M059J (cell line): ENCODE measurements at places on chromosomes 4 and X.
A peak's percentile ranks its signal among the peaks of the same experiment; 100 is the strongest.

- DNase-seq, result peak; percentile 17
Observed at GRCh38 chr4:2424581-2424980, 5.8 kb downstream of the CFAP99 start.

DNA sequence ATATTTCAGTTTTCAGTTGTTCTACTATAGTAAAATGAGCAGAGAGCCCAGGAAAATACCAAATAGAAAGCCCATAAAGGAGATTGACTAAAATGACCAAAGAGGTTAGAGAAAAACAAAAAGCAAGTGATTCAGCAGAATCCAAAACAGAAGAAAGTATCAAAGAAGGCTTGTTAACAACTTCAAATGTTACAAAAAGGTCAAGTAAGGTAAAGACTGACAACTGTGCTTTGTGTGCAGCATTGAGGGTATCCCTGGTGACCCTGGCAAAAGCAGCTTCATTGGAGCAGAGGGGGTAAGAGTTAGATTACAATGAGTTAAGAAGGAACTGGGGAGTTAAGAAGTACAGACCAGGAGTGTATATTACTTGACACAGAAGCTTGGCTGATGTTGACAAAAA is 317.9 kb downstream of the OPHN1 start:
- no peak for DNase-seq

DNA sequence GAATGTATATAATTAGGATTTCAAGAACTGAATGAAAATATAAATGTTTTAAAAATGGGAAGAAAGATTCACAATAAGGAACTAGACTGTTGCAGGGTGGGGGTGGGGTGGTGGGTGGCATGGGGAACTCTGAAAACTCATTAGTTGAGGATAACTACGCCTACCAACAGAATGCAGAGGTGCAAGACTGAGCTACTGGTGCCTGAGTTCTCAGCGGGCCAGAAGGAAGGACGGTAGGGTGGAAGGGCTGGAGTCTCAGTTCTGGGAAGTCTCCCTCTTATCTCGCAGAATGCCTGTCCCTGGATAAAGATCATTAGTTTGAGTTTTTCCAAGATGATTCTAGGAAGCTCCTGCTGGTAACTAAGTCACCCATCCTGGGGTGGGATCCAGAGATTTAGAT is 1.3 kb upstream of the SOD3 start:
- no peak for DNase-seq

- no peak for DNase-seq
Observed at GRCh38 chrX:97938706-97939105, 1055.0 kb downstream of the RPA4 start.

DNA sequence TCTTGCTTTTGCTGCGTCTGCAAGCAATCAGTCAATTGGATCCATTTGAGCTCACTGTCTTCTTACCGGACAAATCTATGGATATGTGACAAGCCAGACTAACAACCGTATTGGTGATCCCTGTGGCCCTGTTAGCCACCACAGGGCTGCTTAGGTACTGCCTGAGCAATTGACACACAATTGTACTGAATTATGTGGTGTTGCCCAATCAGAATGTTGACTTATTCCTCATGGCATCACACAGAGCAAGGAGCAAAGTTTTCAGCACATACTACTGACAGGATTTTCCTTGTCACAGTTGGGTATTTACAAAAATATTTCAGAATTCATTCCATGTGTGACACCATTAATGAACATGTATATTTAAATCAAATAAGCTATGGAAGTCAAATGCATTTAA is 41.3 kb upstream of the XAGE1B start:
- no peak for DNase-seq

- DNase-seq, result no peak
Observed at GRCh38 chr4:43113196-43113595, 220.7 kb downstream of the GRXCR1 start.

- DNase-seq, result peak; percentile 87
Observed at GRCh38 chr4:100288161-100288560, 97.9 kb upstream of the DDIT4L start.
